ENCODE measurements at places on chromosomes 2 and 18. TPM values are rescaled to one million over a fixed set of nuclear protein-coding genes. Genes with fewer than 3 reads are reported as not detected.

- no peak overlapping the region for H3K4me3 ChIP-seq
- H3K27me3 ChIP-seq = no peaks in the 10 kb centered on the region
- H3K27ac ChIP-seq = no peak overlapping the region
- H3K36me3 ChIP-seq = no peaks in the 10 kb centered on the region
- no peak for DNase-seq
Observed at GRCh38 chr2:240220371-240220770, 79.9 kb upstream of the OTOS start.

DNA sequence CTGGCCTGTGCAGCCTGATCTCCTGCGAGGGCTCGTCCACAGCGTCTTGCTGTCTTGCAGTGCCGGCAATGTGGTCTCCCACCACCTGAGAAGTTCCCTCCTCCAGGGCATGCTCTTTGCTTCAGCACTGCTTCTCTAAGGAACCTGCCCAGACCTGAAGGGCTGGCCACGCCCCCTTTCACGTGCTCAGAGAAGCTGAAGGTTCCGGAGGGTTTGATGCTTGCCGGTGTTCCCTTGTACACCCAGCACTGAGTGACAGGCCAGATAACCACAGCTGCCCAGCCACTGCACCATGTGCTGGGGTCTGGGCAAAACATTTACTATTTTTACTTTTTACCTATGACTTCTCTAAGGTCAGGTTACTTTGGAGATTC is 1.7 kb upstream of the POLR2D start:
- H3K27ac ChIP-seq = no peak overlapping the region
- H3K27me3 ChIP-seq = no peaks in the 10 kb centered on the region
- no peaks in the 10 kb centered on the region for H3K4me1 ChIP-seq
- peaks cover 12% of the 10 kb centered on the region for H3K36me3 ChIP-seq

DNA sequence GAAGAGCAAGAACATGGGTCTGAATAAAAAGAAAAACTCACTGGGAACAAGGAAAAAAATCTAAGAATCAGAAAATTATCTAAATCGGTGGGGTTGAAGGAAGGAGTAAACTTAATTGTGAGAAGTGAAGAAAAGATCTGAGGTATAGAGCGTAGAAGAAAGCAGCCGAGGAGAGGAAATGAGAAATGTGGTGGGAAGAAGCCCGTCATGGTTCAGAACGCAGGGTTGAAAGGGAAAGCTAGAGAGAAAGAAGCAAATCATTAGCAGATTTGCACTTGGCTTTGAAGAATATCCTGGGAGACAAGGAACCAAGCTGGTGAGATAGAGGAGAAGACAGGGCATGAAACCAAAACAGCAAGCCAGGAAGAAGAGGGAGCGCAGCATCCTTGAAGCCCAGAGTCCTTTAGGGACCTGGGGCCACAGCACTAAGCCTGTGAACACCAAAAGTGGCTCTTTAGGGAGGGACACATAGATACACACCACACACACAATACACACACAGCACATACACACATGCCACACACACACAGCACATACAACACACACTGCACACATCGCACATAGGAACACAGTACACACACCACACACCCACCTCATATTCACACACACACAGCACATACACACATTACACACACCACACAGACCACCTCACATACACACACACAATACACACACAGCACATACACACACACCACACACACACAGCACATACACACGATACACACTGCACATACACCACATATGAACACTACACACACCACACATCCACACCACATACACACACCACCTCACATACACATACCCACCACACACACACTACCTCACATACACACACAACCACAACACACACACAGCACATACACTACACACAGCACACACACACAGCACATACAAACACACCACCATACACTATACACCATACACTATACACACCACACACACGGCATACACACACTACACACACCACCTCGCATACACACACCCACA is 274.6 kb downstream of the ETAA1 start:
- DNase-seq = no peak
- H3K27me3 ChIP-seq = no peaks in the 10 kb centered on the region
- no peak overlapping the region for H3K4me3 ChIP-seq
- H3K27ac ChIP-seq = no peak overlapping the region
- no peaks in the 10 kb centered on the region for H3K36me3 ChIP-seq
- H3K4me1 ChIP-seq = no peaks in the 10 kb centered on the region

DNA sequence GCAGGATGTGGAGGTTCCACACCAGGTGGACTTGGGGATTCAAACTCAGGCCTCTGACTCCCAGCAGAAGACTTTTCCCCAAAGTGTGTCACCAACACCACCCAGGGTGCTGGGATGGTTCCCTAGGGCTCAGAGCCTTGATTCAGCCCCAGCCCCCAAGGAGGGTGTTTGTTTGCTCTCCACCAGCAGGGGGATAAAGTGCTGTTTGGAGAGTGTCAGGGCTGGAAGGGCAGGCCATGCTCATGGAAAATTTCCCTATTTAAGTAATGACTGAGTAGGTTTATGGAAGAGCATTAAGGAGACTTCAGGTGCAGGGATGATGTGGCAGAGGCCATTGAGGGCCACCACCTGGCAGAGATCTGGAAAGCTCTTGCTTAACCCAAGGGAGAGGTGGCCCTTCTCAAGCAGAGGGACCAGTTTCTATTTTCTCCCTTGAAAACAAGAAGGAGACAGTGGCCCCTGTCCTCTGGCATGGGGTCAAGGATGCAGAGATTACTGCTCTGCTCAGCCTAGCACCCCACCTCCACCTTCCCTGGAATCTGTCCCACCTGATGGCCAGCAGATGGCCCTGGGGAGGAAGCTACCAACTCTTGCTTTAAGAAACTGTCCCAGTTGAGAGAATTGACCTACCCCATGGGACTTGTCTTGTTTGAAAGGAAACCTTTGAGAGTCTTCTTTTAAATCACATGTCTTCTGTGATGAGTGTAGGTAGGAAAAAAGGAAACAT is 122.1 kb downstream of the ACOXL start:
- H3K4me1 ChIP-seq = no peaks in the 10 kb centered on the region
- DNase-seq = no peak
- H3K36me3 ChIP-seq = no peaks in the 10 kb centered on the region
- H3K4me3 ChIP-seq = no peak overlapping the region
- no peak overlapping the region for H3K27ac ChIP-seq
- H3K27me3 ChIP-seq = no peaks in the 10 kb centered on the region

DNA sequence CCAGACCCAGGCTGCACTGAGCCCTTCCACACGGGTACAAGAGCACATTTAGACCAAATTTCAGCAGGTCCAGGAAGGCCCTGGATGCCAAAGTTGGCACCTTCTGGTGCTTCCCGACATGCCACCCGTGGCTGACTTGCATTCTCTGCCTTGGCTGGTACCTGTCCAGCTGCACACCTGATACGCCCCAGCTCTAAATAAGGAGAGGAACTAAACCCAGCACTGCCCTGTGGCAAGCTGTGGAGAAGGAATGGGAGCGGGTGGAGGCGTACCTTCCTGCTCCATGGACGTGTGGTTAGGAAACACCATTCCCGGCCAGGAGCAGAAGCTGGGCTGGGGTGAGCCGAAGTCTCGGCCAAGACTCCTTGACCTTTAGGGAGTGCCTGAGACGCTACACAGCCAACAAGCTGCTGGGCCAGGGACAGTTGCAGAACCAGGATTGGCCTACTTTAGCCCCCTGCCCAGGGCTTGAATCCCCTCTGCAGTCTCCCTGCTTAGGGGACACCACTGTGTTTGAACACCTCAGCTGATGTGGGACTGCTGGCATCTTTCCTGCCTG is 86.5 kb upstream of the TAF1B start:
- DNase-seq = no peak
- no peak overlapping the region for H3K27ac ChIP-seq
- H3K36me3 ChIP-seq = no peaks in the 10 kb centered on the region
- H3K4me3 ChIP-seq = no peak overlapping the region
- H3K4me1 ChIP-seq = peaks cover 16% of the 10 kb centered on the region

GRCh38 chr2:10452956-10453904 is 5.1 kb upstream of the ODC1 start:
- no peaks in the 10 kb centered on the region for H3K36me3 ChIP-seq
- H3K27me3 ChIP-seq = no peaks in the 10 kb centered on the region
- no peak overlapping the region for H3K4me3 ChIP-seq
- no peak for DNase-seq
- peaks cover 5% of the 10 kb centered on the region for H3K4me1 ChIP-seq

GRCh38 chr18:58903533-58903932 is 38.9 kb downstream of the ZNF532 start:
- peaks cover 6% of the 10 kb centered on the region for H3K4me1 ChIP-seq
- H3K27ac ChIP-seq = no peak overlapping the region
- DNase-seq = no peak
- no peaks in the 10 kb centered on the region for H3K27me3 ChIP-seq

DNA sequence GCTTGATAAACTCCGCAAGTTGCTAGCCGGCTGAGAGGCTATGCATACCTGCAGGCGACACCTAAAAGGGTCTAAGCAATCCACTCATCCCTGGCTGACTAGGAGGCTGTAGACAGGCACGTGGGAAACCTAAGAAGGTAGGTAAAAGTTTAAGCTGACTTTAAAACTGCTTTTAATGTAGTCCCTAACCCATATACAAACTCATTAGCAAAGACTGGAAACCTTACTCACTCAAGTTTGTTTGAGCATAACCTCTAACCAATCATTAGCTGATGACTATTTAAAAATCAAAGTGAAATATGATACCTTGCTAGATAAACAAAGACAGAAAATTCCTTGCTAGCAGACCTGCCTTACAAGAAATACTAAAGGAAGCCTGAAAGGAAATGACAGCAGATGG is 106.4 kb downstream of the EXOC6B start:
- H3K4me3 ChIP-seq = no peak overlapping the region
- H3K36me3 ChIP-seq = no peaks in the 10 kb centered on the region
- H3K27ac ChIP-seq = no peak overlapping the region
- peak; percentile 67 for DNase-seq
- peaks cover 55% of the 10 kb centered on the region for H3K4me1 ChIP-seq

- no peak overlapping the region for H3K4me3 ChIP-seq
- H3K27me3 ChIP-seq = no peaks in the 10 kb centered on the region
- no peaks in the 10 kb centered on the region for H3K36me3 ChIP-seq
- DNase-seq = no peak
Observed at GRCh38 chr18:73986711-73987110, 160.9 kb downstream of the FBXO15 start.

DNA sequence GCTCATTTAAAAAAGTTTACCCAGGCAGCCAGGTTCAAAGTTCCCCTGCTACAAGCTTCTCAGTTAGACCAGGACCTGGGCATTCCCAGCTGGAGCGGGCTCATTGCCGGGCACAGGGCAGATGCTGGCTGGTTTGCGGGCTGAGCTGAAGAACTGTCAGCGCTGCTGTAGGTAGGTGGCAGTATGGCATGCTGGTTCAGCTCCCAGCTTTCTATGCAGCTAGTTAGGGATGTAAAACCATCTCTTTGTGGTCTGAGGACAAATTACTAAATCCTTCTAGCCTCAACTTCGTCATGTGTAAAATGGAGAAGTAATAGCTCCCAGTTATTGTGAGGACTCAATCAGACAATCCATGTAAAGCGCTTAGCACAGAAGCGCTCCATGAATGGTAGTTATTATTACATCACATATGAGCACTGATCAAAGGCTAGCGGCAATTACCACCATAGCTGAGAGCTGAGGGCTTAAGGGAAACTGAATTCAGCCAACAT is 2.4 kb upstream of the LDLRAD4 start:
- peaks cover 2% of the 10 kb centered on the region for H3K27me3 ChIP-seq
- DNase-seq = peak; percentile 86
- no peak overlapping the region for H3K4me3 ChIP-seq
- no peak overlapping the region for H3K27ac ChIP-seq

GRCh38 chr2:36367486-36367885 is 11.9 kb downstream of the CRIM1 start:
- H3K4me3 ChIP-seq = no peak overlapping the region
- no peaks in the 10 kb centered on the region for H3K27me3 ChIP-seq
- DNase-seq = no peak
- peaks cover 44% of the 10 kb centered on the region for H3K4me1 ChIP-seq

GRCh38 chr18:5669585-5669984 is 125.8 kb upstream of the EPB41L3 start:
- no peak overlapping the region for H3K27ac ChIP-seq
- no peaks in the 10 kb centered on the region for H3K27me3 ChIP-seq
- H3K36me3 ChIP-seq = no peaks in the 10 kb centered on the region

GRCh38 chr2:174023591-174024523 is 58.7 kb upstream of the SP3 start:
- no peak overlapping the region for H3K4me3 ChIP-seq
- H3K36me3 ChIP-seq = no peaks in the 10 kb centered on the region
- peaks cover 27% of the 10 kb centered on the region for H3K4me1 ChIP-seq

- no peaks in the 10 kb centered on the region for H3K27me3 ChIP-seq
- no peaks in the 10 kb centered on the region for H3K4me1 ChIP-seq
- DNase-seq = no peak
- H3K27ac ChIP-seq = no peak overlapping the region
- no peaks in the 10 kb centered on the region for H3K36me3 ChIP-seq
Observed at GRCh38 chr2:66925128-66925527, 472.0 kb upstream of the ETAA1 start.

- no peak overlapping the region for H3K4me3 ChIP-seq
- DNase-seq = no peak
- H3K36me3 ChIP-seq = no peaks in the 10 kb centered on the region
- no peaks in the 10 kb centered on the region for H3K27me3 ChIP-seq
- H3K4me1 ChIP-seq = no peaks in the 10 kb centered on the region
- no peak overlapping the region for H3K27ac ChIP-seq
Observed at GRCh38 chr18:62825382-62825781, 110.0 kb downstream of the PHLPP1 start.

GRCh38 chr2:47512581-47513083 is 109.7 kb downstream of the MSH2 start:
- H3K4me1 ChIP-seq = no peaks in the 10 kb centered on the region
- H3K27me3 ChIP-seq = no peaks in the 10 kb centered on the region
- no peak for DNase-seq
- H3K4me3 ChIP-seq = no peak overlapping the region
- H3K27ac ChIP-seq = no peak overlapping the region
- H3K36me3 ChIP-seq = no peaks in the 10 kb centered on the region

DNA sequence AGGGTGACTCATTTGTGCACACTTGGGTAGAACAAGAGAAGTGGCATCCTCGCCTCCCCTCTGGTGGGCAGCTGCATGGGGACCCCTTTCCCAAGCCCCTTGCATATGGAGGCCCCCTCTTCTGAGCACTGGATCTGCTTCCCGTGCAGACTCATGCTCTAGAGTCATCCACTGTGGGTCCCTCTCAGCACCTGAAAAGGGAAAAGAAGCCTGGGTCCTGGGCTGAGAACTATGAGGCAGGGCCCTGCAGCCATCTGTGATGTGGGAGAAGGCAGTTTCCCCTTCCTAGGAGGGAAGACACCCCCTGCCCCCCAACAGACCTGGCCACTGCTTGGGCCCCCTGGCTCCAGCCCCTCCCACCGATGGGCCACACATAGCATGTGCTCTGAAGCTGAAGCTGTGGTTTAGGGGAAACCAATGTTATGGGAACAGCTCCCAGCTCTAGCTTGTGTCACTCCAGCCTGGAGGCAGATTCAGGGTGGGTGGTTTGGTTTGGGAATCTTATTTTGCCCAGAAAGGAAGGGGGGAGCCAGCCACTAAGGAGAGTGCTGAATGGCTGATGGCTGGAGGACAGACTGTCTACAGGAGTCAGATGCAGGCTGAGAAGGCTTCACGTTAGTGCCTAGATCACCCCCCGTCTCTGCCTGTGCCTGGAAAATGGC is 172.8 kb downstream of the GLI2 start:
- H3K4me1 ChIP-seq = peaks cover 1% of the 10 kb centered on the region
- H3K27me3 ChIP-seq = peaks cover 3% of the 10 kb centered on the region
- no peak overlapping the region for H3K4me3 ChIP-seq
- H3K36me3 ChIP-seq = no peaks in the 10 kb centered on the region
- DNase-seq = no peak
- no peak overlapping the region for H3K27ac ChIP-seq

SERPINB11 gene
- not detected for total RNA-seq

FAM161A gene
- total RNA-seq = 11.1 TPM

INHA gene
- total RNA-seq = 0.58 TPM

STEAP3 gene
- total RNA-seq = 47.8 TPM

FLACC1 gene
- total RNA-seq = 8.6 TPM

CSRNP3 gene
- total RNA-seq = 8.7 TPM

BCL11A gene
- 7.6 TPM for total RNA-seq

AGAP1 gene
- 39.4 TPM for total RNA-seq

Measured in lung (tissue), 17 donors.